NCI-H1436 treated with DMSO at 0.1 percent for 48 hours (cell line): ENCODE measurements at places on chromosomes 3 and 15.

DNA sequence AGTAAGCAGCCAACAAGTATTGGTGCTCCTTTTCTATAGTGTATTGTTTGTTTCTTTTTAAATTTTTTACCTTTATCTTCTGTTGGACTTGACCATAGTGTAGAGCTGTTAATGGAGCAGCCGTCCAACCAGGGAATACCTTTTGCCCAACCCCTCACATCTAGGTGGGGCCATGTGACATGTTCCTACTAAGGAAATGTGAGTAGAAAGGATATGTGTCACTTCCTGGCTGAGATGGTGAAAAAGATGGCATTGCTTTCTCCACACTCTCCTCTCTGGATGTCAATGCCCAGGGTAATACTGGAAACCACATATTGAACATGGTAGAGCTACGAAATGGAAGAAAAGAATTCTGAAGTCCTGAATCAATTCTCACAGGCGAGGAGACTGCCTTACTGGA, 218.8 kb downstream of the TBL1XR1 start:
- DNase-seq: no peak

GRCh38 chr15:40932156-40932555, 3.0 kb downstream of the DLL4 start:
- no peak for DNase-seq

DNA sequence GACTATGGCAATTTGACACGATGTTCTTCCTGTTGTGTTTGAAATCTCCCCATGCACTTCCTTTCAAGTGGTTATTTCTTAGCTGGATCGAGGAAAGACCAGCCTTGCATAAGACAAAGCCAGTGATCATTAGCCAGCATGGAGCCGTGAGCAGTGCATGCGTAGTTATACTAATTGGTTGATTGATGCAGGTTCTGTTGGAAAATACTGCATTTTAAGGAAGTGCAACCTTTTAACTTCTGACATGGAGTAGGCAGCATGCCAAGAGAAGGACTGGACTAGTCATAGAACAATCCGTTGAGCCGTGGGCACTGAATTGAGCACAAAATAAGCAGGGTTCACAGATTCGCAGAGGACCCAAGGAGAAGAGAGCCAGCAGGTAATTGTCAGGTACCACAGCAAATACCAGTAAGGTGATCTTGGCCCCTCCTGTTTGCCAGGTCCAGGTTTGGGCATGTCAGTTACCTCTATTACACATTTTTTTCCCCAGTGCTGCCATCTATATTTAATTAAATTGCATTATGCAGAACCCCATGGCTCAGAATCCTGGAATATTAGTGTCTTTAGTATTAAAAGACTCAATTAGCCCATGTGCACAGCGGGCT, 29.0 kb upstream of the BCL6 start:
- no peak for DNase-seq

GRCh38 chr3:8852511-8852910, 83.1 kb upstream of the OXTR start:
- DNase-seq: no peak

- no peak for DNase-seq
Observed at GRCh38 chr3:128727996-128728395, 2.0 kb downstream of the RAB7A start.

DNA sequence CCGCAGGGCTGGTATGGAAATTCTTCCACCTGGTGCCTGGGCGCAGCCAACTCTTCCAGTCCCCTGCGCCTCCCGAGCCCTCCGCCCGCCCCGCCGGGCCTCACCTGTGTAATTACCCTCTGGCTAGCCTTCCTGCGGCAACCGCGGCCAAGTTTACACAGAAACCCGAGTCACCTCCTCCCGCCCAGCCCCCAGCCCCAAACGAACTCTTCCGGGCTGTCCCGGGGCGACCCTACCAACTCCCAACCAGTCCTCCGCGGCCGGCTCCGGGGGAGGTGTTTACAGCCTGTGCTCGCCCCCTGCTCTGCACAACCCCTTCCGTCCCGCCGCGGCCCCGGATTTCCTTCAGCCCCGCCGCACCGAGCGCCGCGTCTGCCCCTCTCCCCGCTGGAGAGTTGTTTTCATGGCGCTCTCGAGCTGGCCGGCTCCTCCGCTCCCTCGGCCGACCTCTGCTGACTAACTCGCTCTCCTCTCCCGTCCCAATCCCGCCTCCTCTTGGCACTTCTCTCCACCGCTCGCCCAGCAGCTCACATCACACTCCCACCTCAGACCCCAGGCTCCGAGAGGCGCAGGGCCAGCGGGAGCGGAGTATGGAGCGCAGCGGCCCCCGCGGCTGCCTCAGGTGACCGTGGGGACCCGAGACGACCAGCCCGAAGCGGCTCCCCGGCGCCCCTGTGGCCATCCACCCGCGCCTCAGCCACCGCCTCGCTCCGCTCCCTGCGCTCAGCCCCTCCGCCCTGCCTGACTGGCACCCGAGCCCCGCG, 538 bp downstream of the ATOSA start:
- no peak for DNase-seq

DNA sequence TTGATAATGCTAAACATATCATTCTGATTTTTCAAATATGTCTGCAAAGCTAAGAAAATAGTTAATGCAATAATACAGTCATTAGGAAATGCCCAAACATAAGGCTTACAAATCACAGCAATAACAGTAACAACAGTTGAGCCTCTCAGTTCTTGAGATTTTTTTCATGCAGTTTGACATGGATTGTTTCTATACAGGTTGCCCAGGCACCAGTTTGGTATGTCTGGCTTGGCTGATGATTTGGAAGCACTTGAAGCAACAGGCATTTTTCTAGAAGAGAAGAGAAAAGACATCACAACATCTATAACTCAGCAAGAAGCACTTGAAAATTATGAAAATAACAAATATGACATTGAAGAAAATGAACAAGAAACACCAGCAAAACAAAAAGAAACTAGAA, 78.7 kb upstream of the COL6A5 start:
- no peak for DNase-seq

GRCh38 chr15:77187751-77188464, 117.0 kb upstream of the TSPAN3 start:
- DNase-seq: no peak

- DNase-seq: no peak
Observed at GRCh38 chr3:158683230-158683962, 10.9 kb upstream of the LXN start.

GRCh38 chr3:13708871-13709595, 160.1 kb downstream of the FBLN2 start:
- DNase-seq: no peak
